Glomerular endothelial cell (primary cell): ENCODE measurements at places on chromosomes 13 and 19. TPM values are rescaled to one million over a fixed set of nuclear protein-coding genes. Genes with fewer than 3 reads are reported as not detected.

TTYH1 gene
- not detected in 2 replicates for total RNA-seq

SULT2B1 gene
- 0.19 TPM in 1 of 2 replicates, not detected in the other for total RNA-seq

ZNF835 gene
- total RNA-seq: 0.18 and 0.34 TPM in 2 replicates

ZNF468 gene
- 14.2 and 19.4 TPM in 2 replicates for total RNA-seq

RELB gene
- 24.1 and 46.9 TPM in 2 replicates for total RNA-seq

GJB2 gene
- 1.0 TPM in 1 of 2 replicates, not detected in the other for total RNA-seq

FCER2 gene
- not detected in 2 replicates for total RNA-seq

UPK1A gene
- not detected in 2 replicates for total RNA-seq

NCR1 gene
- total RNA-seq: not detected in 2 replicates

PRODH2 gene
- not detected in 2 replicates for total RNA-seq

CGB2 gene
- total RNA-seq: not detected in 2 replicates

TEX29 gene
- not detected in 2 replicates for total RNA-seq

DLL3 gene
- 0.87 and 2.0 TPM in 2 replicates for total RNA-seq

DNA sequence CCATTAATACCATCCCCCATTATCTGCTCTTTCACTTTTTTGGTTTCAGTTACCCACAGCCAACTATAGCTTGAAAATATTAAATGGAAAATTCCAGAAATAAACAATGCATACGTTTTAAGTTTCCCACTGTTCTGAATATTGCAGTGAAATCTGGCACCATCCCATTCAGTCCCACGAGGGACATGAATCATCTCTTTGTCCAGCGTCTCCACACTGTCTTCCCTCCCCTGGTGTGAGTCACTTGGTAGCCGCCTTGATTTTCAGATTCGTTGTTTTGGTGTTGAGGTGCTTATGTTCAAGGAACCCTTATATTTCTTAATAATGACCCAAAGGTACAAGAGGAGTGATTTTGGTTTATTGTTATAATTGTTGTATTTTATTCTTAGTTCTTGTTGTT is 246.1 kb downstream of the DCT start:
- peak; percentile 65 for DNase-seq

GRCh38 chr19:7554990-7555864 is 19.7 kb downstream of the PNPLA6 start:
- no peak for DNase-seq

DNA sequence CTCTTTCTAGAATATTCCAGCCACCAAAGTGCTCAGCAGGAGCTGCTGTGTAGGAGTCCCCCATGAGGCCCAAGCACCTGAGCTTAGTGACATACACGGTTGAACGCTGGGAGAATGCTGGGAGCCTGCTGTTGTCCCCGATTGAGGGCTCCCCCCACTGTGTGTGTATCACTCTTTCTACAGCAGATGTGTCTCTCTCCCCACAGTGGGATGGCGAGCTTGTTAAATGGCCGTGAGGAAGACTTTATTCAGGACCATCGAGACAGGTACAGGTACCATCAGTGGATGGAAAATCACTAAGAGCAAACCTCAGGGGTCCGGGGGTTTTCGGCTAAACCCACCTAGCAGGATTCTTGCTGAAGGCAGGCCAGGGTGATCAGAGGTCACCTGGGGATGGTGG is 22.7 kb downstream of the EPN1 start:
- DNase-seq: no peak

DNA sequence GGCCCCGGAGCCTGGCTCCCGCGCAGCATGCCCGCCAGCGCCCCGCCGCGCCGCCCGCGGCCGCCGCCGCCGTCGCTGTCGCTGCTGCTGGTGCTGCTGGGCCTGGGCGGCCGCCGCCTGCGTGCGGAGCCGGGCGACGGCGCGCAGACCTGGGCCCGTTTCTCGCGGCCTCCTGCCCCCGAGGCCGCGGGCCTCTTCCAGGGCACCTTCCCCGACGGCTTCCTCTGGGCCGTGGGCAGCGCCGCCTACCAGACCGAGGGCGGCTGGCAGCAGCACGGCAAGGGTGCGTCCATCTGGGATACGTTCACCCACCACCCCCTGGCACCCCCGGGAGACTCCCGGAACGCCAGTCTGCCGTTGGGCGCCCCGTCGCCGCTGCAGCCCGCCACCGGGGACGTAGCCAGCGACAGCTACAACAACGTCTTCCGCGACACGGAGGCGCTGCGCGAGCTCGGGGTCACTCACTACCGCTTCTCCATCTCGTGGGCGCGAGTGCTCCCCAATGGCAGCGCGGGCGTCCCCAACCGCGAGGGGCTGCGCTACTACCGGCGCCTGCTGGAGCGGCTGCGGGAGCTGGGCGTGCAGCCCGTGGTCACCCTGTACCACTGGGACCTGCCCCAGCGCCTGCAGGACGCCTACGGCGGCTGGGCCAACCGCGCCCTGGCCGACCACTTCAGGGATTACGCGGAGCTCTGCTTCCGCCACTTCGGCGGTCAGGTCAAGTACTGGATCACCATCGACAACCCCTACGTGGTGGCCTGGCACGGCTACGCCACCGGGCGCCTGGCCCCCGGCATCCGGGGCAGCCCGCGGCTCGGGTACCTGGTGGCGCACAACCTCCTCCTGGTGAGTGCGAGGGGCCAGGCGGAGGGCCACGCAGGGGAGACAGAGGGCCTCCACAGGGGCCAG is at the start of gene KL:
Gene KL, plus strand, starts transcription at position 10 of the 909 bp plus-strand sequence. Its CDS starts 18 bp downstream, at position 28.
- no peak for DNase-seq

DNA sequence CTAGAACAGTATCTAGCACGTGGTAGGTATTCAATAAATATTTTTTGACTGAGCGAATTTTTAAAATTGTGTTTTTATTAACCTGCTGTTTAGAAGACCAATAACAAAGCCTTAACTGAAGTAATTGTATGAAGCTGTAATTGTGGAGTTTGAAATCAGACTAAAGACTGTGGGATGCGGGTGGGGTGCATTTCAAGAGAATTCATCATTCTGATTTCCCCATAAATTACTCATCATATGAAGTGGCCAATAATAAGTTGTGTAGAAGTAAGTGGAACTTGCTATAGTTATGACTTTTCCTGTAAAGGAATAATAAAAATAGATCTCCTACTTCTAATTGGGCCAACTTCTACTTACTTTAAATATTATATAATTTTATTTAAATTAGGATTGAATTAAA is 449.3 kb downstream of the PCDH9 start:
- no peak for DNase-seq

GRCh38 chr13:106371024-106371423 is 164.4 kb downstream of the EFNB2 start:
- DNase-seq: no peak

- no peak for DNase-seq
Measured at GRCh38 chr13:29892151-29892550, 41.7 kb upstream of the UBL3 start.

GRCh38 chr19:27675771-27676170 is 1537.2 kb downstream of the UQCRFS1 start:
- DNase-seq: no peak

DNA sequence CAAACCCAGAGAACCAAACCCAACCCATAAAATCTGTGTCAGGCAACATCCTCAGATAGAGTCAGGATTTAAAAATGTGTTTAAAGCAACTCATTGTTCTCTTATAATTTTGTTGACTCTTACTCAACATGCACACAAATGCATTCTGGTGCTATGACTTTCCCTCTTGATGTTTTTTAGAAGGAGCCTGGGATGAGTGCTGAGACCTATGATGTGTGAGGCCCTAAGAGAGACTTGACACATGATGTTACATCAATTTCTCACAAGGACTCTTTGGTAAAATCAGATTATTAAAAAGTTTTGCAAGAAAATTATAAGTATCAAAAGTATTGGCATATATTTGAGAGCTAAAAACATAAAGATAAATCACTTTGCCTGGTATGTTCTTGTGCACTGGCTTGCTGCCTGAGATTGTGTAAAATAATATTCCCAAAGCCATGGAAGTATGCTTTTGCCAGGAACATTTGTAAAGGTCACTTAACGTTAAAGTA is 173.9 kb downstream of the DCLK1 start:
- DNase-seq: no peak

DNA sequence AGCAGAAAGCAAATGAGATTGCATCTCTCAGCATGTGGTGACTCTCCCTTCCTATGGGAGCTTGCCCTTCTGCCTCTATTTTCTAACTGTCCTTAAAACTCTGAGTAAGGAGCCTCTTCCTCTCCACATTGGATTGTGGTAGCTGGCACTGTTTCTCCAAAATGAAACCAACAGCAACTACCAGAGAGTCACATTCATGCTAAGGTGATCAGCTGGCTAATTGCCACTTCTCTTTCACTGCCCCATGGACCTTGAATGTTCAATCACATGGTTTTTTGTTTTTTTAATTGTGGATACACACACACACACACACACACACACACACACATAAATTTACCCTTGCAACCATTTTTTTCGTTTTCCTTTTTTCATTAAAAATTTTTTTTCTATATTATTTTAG is 154.7 kb upstream of the TSC22D1 start:
- DNase-seq: no peak

GRCh38 chr19:29531458-29532025 is 5.7 kb downstream of the VSTM2B start:
- no peak for DNase-seq

- no peak for DNase-seq
Measured at GRCh38 chr19:57351867-57352266, 796 bp downstream of the ZNF304 start.

- no peak for DNase-seq
Measured at GRCh38 chr19:42132030-42132628, at the start of gene POU2F2. Gene POU2F2, minus strand, starts transcription at chr19:42132446. Its CDS starts 35 bp downstream, at chr19:42132411.

DNA sequence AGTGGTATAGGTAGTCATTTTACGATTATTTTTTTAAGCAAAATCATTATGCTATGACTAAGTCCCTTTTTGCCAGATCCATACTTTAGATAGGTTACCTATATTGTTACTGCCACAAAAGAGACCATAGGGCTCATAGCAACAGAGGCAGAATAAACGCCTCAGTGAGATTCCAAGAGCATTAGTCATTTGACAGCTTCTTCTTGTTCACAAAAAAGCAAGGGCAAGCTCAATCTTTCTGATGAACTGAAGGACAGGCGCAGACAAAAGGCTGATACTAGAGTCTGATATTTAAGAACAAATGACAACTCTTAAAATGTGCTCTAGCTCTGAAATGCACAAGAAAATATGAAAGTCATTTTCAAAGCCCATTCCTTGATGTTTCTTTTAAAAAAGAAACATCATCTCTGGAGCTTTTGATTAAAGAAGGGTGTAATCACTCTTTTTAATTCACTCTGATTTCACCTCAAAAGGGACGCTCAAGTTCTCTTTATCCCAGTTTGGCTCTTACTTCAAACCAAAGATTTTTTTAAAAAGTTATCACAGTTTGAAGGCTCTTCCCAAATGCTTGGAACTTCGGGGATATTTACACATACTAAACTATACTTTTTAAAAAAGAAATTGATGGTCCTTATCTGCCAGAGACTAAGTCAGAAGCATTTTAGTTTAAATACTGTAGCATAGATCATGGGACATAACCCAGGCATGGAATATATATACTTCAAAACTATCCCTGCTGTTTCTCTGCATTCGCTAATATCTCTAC is 187.2 kb downstream of the EFNB2 start:
- peak; percentile 81 for DNase-seq

GRCh38 chr19:49727217-49728030 is 35.7 kb downstream of the TSKS start:
- no peak for DNase-seq

DNA sequence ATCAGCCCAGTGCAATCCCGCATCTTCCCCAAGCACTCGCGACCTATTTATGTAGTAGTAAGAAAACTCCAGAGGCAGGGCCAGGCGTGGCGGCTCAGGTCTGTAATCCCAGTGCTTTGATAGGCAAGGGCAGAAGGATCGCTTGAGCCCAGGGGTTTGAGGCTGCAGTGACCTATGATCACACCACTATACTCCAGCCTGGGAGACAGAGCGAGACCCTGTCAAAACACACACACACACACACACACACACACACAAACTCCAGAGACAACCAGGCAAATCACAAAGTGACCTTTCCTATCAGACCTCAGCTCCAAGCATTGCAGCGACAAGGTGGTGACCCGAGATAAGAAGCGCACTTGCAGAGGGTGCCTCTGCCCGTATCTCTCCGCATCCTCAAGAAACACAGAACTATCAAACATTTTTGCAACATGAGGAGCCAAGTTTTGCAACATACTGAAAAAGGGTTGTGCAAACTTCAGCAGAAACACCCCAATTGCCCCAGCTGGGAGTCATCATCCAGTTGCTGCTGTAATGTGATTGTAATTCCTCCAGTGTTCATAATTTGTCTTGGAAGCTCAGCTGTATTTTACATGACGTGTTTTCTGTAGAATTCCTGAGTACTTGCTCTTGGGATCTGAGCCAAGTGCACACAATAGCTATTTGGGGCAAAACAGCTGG is 8.7 kb upstream of the KLF2 start:
- no peak for DNase-seq

GRCh38 chr19:31232180-31232579 is 117.1 kb downstream of the TSHZ3 start:
- DNase-seq: no peak

GRCh38 chr19:41701401-41702075 is 6.9 kb upstream of the CEACAM5 start:
- DNase-seq: no peak

DNA sequence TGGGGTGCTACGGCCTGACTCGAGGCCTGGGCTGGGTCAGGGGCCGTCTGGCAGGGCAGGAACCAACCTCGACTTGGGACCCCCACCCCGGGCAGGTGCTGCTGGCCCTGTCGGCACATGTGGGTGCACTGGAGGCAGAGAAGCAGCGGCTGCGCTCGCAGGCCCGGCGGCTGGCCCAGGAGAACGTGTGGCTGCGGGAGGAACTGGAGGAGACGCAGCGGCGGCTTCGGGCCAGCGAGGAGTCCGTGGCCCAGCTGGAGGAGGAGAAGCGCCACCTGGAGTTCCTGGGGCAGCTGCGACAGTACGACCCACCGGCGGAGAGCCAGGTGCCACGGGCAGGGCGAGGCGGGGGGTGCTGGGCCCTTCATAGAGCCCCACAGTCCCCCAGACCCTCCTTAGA is 5.9 kb downstream of the KLC3 start:
- no peak for DNase-seq

DNA sequence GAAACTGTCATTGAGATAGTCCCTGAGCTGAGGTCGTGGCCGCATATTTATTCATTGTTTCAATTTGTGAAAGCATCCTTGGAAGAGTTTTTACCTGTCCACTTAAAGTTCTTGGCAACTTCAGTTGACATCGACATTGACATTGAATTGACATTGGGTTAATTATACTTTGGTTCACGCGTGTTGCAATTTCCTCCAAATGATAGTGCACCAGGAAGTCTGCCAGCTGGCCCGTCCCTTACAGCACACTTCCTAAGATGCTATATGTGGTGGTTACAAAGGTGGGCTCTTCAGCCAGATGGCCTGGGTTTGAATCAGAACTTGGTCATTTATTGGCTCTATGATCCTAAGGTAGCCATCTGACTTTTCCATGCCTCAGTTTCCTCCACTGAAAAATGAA is 176.0 kb downstream of the FGF14 start:
- DNase-seq: no peak
